CD8-positive, alpha-beta memory T cell (primary cell): ENCODE measurements at places on chromosomes 4 and X. TPM values are rescaled to one million over a fixed set of nuclear protein-coding genes. Genes with fewer than 3 reads are reported as not detected.

Gene GYG2
- not detected for total RNA-seq

- no peaks in the 10 kb centered on the region for H3K4me1 ChIP-seq
- no peak overlapping the region for H3K4me3 ChIP-seq
- no peak overlapping the region for H3K27ac ChIP-seq
- no peak for DNase-seq
- H3K27me3 ChIP-seq: no peaks in the 10 kb centered on the region
These were observed 163.0 kb upstream of the TBL1X start for GRCh38 chrX:9301836-9302235.

- no peak overlapping the region for H3K27ac ChIP-seq
- H3K4me3 ChIP-seq: no peak overlapping the region
- no peaks in the 10 kb centered on the region for H3K4me1 ChIP-seq
- no peak for DNase-seq
- H3K27me3 ChIP-seq: no peaks in the 10 kb centered on the region
These were observed 1224.3 kb upstream of the TENM3 start for GRCh38 chr4:181018913-181019312.

DNA sequence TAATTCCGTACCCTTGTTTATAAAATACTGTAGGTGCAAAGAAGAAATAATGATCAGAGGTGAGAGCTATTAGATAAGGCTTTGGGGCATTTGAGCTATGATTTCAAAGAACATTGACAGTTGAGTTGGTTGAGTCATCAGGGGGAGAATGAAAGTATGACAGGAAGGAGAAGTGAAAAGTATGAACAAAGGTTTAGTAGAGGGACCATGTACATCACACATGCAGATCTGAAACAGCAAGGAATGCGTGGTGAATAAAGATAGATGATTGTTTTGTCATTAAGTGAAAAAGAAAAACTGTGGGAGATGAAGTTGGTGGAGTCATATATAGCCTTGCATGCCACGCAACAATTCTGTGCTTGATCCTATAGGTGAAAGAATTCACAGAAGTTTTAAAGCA lies 163.1 kb downstream of the ARAP2 start:
- H3K4me3 ChIP-seq: no peak overlapping the region
- H3K27me3 ChIP-seq: no peaks in the 10 kb centered on the region
- H3K27ac ChIP-seq: no peak overlapping the region
- H3K4me1 ChIP-seq: no peaks in the 10 kb centered on the region
- DNase-seq: no peak
- H3K36me3 ChIP-seq: peaks cover 16% of the 10 kb centered on the region
